ENCODE measurements at places on chromosomes 5 and 9. TPM values are rescaled to one million over a fixed set of nuclear protein-coding genes. Genes with fewer than 3 reads are reported as not detected.

RXRA gene
- total RNA-seq, result 17.6 TPM

PARP8 gene
- total RNA-seq, result 4.3 TPM

C6 gene
- total RNA-seq, result 1.2 TPM

PKD2L2 gene
- not detected for total RNA-seq

IFNA21 gene
- total RNA-seq, result not detected

MUSK gene
- 0.40 TPM for total RNA-seq

GMCL2 gene
- not detected for total RNA-seq

CCL27 gene
- total RNA-seq, result not detected

TAF11L10 gene
- not detected for total RNA-seq

MPDZ gene
- total RNA-seq, result 19.1 TPM

GABRA1 gene
- total RNA-seq, result not detected

PCDHGB4 gene
- total RNA-seq, result 3.7 TPM

HMGCR gene
- total RNA-seq, result 18.4 TPM

CYLC2 gene
- not detected for total RNA-seq

SCGB3A2 gene
- not detected for total RNA-seq

NCS1 gene
- total RNA-seq, result 57.9 TPM

KCNV2 gene
- not detected for total RNA-seq

SPATA31E1 gene
- total RNA-seq, result not detected

MAP1B gene
- total RNA-seq, result 58.9 TPM
